Lower leg skin (tissue), 4 donors: ENCODE measurements at places on chromosomes 16 and 17.
A peak's percentile ranks its signal among the peaks of the same experiment; 100 is the strongest.

DNA sequence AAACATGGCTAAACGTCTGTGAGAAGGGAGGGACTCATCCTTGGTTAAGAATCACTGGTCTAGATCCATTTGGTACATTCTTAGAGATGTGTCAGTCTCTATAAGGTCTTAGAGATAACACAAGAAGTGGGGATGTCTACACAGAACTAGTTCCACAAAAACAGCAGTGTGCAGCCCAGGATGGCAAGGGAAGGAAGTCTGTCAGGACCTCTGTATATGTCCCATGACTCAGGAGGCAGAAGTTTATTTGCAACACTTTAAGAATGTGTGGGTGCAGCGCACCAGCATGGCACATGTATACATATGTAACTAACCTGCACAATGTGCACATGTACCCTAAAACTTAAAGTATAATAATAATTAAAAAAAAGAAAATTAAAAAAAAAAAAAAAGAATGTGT lies 548.5 kb upstream of the SOX9 start:
- no peak for DNase-seq

DNA sequence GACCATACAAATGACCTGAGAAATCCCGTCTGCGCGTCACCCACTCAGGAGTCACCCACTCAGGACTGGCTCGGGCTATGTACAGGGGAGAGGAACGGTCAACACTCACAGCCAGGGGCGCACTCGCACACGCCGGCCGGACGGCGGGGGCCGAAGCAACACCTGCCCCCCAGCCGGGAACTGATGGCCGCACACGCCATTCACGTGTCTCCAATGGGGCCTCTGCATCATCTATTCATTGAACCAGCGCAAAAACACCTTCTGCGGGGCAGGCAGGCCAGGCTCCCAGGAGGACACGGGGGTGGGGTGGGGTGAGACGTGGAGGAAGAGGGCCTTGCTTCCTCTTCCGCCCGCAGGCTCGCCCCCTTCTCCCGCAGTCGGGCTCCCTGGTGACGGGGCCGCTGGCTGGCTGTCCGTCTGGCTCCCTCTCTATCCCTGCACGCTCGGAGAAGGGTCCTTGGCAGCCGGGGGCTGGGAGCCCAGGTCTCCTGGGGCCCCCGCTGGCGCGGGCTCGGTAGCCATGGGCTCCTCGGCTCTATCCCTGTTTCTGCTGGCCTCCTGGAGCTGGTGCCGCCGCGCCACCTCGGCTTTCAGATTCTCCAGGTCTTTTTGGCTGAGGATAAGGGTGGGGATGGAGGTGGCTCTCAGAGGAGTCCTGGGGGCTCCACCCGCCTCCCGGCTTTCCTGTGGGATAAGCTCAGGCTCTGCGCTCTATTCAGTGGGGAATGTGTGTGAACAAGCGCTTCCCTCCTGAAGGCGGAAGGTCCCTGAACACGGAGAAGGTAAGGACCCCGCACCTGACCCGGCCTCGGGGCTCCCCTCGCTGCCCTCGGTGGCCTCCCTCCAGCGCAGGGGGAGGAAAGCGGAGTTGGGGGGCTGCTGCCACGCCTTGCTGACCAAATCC lies 21.1 kb downstream of the CLUH start:
- DNase-seq, result peak; percentile 82

- no peak for DNase-seq
Observed at GRCh38 chr17:3865176-3865575, 19.1 kb upstream of the NCBP3 start.

DNA sequence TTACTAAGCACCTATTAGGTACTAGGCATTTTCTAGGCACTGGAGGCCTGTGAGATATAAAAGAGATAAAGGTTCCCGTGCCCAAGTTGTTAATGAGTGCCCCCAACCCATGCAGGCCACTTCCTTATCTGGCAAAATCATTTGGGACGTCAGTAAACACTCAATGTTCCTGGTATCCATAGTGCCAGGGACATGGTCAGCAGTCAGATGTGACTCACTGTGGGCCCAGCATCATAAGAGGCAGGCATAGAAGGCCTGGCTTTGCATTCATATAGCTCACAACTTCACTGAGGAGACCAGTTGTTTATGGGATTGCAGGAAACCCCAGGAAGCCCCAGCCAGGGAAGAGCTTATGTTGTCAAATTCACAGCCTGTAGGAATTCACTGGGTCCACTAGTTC lies 81.1 kb downstream of the MRC2 start:
- no peak for DNase-seq

- DNase-seq, result no peak
Observed at GRCh38 chr17:76022285-76022684, 4.8 kb downstream of the EVPL start.

GRCh38 chr17:73360961-73361761 lies 49.4 kb upstream of the CDC42EP4 start:
- no peak for DNase-seq

DNA sequence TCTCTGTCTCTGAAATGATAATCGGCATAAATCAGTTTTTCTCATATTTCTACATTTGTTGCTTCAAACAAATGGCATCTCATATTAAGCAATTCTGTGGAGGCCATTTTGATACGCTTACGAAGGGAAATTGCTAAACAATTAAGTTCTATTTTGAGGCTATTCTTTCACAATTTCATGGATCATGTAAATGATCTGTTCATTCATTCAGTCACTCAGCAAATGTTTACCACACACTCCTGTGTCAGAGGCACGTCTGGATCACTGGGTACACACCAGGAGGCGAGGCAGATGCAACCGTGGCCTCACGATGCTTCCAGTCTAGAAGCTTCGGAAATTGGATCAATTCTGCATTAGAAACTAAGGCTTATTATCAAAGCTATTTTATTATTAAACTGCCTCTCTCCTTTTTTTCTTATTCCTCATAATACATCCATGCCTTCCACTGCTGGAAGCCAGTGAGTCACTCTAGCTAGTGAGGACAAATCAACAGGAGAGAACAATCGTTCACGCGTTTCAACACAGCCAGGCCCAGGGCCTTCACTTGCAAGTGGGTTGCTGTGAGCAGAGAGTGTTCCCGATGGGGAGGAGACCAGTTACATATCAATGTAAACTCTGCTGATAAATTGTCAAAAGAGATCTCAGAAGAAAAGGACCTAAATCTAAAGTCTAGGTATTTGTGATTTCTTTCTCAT lies 11.3 kb upstream of the SLC39A11 start:
- DNase-seq, result peak; percentile 21

DNA sequence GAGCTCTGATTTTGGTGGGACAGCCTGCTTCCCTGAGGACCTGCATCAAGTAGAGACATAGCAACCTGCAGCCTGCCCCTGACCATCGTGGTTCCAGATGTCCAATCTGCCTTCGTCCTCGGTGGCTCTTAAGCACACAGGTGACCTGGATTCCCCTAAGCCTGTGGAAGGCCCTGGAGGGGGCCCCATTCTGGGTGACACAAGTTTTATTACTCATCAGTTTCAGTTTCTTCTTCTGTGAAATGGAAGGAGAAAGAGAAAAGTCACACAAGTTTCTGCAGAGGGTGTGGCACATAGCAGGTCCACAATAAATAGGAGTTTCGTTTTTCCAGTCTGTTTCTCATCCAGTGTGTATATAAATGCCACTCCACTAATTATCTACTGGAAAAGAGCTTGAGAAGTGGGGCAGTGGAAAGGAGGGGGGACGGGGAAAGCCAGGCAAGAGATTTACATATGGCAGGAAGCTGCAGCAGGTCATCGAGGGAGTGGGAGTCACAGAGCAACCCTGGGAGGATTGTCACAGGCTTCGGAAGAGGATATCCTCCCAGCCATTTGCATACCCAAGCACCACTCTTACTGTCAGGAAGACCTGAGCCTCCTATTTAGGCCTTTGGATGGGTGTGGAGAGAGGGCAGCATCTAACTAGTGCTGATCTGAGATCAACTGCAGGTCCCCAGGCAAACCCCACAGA lies 10.0 kb upstream of the NOS2 start:
- DNase-seq, result peak; percentile 46

- no peak for DNase-seq
Observed at GRCh38 chr16:59201160-59201559, 467.0 kb upstream of the GOT2 start.

DNA sequence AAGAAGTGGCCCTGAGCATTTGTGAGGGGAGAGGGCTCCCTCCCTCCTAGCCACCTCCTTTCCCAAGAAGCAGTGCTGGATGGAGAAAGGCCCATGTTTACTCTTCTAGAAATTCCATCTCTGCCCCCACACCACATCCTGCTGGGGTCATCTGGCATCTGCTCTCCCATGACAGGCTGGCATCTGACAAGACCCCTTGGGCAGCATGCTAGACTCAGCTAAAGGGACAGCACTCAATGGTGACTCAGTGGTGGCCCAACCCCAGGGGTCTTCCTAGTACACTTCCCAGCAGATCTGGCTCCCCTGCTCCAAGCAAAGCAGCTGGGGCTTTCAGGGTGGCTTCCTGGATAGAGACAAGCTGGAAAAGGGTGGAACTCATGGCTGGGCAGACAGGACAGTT lies 14.4 kb downstream of the SLC38A7 start:
- DNase-seq, result no peak

GRCh38 chr16:30416624-30417528 lies 9.5 kb downstream of the ZNF771 start:
- DNase-seq, result no peak

DNA sequence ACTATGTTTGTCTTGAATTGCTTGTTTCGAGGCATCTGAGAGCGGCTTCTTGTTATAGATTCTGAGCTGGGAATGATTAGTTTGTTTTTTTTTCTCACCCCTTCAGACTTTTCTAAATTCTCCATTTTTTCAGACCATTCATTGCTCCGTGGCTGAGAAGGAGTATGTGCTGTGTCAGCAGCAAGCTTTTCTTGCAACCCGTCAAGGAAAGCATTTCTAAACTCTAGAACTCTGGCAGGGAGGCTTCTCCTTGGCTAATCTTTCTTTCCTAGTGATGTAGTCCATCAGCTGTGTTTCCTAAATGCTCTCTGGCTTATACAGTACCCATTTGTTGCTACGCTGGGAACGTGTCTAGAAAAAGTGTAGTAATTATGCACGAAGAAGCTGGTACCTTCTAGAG lies 133.5 kb downstream of the FTO start:
- no peak for DNase-seq

DNA sequence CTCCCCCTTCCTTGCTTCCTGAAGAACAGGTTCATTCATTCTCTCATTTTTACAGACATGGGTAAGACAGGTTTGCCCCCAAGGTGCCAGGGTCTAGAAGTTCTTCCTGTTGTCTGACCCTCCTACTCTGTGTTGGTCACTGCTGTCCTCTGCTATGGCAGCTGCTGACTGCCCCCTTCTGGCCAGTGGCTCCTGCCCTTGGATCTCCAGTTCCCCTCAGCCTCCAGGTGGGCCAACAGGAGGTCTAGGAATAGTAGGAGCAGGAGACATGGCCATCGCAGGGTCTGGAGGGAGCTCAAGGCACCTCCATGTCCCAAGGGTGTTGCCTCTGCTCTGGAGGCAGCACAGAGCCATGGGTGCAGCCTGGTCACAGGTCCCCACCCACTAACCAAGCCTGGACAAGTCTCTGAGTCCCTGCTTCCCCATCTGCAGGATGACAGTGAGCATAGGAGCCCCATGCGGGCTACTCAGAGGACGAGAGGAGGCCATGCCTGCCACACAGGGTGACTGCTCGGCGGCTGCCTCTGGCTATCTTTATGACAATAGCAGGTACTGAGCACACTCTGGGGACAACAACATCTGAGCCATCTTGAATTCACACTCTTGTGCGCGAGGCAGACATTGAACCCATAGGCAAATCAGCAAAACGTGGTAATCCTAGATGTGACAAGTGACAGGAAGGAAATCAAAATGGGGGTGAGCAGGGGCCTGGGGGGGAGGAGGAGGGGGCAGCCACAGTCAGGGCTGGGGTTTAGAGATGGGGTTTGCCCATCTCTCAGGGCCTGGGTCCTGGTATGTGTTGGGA lies 27.0 kb upstream of the NXPH3 start:
- peak; percentile 83 for DNase-seq

DNA sequence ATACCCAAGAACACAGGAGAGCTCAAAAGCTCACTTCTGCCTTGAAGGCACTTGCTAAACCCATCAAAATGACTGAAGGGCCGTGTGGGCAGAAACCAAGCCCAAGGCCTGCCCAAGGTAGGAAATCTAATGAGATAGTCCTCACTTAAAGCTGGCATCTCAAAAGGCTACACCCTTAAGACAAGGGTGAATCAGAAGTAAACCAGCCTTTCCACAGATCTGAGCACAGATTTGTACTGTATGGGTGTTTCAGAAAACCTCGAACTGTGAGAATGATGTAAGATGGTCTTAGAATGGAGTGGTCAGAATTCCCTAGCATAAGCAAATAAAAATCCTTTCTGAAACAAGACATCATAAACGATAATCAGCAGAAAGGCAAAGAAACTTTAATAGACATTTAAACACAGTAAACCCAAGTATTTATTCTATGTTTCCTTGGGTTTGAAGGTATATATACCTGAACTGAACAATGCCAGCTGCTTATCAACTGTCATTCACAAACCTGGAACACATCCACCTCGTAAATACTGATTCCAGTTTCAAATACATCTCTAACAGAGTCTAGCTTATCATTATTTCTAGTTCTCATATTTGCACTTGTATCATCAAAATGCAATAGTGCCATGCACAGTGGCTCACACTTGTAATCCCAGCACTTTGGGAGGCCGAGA lies 37.8 kb downstream of the GLG1 start:
- no peak for DNase-seq

DNA sequence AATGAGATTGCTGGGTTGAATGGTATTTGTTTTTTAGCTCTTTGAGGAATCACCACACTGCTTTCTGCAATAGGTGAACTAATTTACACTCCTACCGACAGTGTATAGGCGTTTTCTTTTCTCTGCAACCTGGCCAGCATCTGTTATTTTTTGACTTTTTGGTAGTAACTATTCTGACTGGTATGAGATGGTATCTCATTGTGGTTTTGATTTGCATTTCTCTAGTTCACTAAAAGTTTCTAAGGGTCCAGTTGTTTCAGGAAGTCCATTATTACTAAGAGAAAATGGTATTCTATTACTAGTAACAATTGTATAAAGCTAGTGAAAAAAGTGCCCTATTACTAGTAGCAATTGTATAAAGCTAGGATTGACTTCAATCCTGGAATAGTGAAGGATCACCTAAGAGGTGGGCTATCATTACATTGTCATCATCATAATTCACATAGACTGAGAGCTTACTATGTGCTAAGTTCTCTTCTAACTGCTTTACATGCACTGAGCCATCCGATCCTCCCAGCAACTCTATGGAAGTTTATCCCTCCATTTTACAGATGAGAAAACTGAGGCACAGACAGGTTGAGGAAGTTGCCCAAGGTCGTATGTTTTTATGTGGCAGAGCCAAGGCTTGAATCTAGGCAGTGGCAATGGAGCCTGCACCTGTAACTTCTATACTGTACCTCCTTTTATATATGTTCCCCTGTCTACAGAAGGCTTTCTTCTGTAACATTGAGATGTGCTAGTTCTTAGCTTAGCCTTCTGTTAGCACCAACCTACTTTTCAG lies 13.4 kb upstream of the SMIM36 start:
- no peak for DNase-seq
